ENCODE measurements at places on chromosomes 5 and 9.

GRCh38 chr9:116935149-116935897 is 248.2 kb downstream of the TRIM32 start:
- no peak for DNase-seq

DNA sequence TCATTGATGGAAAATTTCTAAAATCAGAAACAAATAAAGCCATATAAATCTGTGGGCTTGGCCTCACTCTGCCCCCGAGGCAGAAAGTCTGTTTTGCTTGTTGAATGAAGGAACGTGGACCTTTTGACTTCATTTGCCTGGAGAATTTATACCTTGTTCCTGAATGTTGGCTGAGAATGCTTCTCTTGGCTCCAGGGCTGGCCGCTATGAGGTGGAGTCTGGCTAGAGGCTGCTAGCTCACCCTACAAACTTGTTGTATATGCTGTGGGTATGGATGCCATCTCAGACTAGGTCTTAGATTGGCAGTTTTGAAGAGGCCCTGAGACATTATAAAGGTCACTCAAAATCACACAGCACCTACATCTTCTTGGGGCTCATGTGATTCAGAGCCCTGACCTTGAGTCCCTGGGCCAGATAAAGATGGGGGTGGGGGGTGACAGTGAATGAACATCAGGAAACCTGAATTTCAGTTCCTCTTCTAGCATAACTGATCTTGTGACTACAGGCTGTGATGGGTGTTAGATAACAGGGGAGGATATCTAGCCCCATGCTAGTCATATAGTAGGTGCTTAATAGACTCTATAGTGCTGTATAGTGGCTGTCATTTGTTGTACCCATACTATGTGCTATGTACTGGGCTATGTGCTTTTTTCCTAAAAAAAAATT is 2.8 kb downstream of the GM2A start:
- DNase-seq: no peak

DNA sequence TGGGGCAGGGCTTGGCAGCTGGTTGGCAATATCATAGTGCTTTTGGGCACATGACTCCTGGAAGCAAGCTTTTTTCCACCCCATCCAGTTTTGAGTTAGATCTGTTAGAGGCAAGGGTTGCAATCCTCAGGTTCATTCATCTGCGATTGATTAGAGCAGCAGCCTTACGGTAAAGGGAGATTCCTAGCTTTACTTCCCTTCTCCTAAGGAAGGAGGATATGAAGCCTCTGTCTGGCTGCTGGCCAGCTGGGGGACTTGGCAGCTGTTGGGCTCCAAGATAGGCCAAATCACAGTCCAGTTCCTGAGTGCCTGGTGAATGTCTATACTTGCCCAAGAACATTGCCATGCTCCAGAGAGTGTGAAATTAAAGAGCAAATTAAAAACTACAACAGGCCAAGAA is 113.4 kb upstream of the CCNH start:
- DNase-seq: no peak

DNA sequence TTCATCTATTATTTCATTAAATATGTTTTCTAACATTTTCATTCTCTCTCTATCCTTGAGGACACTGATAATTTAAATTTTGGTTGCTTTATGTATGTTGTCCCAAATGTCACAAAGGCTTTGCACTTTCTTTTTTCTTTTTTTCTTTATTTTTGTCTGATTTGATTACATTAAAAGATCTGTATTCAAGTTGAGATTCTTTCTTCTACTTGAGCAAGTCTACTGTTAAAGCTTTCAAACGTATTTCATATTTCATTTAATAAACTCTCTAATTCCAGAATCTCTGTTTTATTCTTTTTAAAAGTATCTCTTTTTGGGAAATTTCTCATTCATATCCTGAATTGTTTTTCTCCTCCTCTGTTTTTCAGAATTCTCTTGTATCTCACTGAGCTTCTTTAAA is 106.5 kb downstream of the GNA14 start:
- DNase-seq: no peak

- no peak for DNase-seq
Observed at GRCh38 chr9:87494970-87495471, 2.6 kb upstream of the DAPK1 start.

DNA sequence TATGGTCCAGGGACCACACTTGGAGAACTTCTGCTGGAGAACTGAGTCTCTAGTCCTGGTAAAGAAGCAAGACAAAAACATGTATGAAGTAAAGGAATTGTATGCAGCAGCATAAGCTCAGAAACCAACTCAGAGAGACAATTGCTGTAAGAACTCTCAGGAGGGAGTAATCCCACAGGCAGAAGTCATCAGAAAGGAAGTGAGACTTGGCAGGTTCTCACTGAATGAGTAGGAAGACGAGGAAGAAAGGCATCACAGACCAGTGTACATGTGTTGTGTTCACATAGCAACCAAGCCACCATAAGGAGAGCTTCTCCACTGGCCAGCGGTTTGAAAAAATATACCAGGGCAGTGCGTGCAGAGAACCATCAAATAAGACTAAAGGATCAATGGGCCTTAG is 57.9 kb upstream of the FST start:
- DNase-seq: no peak

DNA sequence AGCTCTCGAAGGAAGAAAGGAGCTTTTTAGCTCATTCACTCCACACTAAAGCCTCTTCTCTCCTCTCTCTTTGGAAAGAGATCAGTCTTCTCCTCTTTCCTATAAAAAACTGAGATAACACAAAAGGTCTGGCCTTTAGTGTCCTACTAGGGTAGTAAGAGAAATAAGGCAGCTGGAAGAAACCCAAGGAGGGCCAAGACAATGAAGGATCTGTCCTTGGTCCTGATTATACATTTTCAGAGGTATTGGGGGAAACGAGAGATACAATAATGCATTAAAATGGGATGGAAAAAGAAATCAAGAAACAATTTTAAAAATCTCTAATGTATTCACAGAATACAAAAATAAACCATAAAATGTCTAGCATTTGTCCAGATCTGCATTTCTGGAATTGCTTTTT is 184.0 kb downstream of the SLF1 start:
- no peak for DNase-seq

DNA sequence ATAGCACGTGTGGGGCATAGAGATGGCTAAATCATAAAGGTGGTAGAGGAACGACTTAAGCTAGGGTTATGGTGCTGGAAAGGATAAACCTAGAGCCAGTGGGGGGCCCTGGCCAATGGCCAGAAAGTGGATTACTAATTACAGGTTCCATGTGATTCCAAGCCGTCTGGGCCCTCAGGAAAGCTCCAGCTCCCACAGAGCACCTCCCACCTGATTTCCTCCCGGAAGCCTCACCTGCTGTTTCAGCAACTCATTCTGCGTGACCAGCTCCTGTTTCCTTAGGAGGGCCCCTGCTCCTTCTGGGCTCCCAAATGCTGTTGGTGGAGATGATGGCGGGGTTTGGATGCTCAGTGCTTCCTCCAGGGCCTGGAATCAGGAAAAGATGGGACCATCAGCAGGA is 16.2 kb downstream of the GPX3 start:
- no peak for DNase-seq

- no peak for DNase-seq
Observed at GRCh38 chr9:76027861-76028260, 137.4 kb downstream of the PCSK5 start.

- no peak for DNase-seq
Observed at GRCh38 chr5:106314221-106314824, 1356.4 kb downstream of the EFNA5 start.

DNA sequence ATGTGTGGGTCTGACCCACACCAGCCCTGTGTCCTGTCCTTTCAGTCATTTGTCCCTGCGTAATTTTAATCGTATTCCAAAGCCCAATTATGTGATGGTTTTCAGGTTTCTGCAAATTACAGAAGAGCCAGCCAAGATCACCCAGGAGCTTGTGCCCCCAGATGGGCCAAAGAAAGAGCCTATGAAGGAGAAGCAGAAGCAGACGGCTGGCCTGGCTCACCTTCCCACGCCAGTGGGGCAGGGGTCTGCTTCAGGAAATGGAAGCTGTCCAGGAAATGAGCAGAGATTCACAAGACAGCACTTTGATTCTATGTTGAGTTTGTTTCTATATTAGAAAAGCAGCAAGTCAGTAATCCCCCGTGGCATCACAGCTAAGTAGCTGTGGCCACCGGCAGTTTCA is 11.7 kb downstream of the S1PR3 start:
- no peak for DNase-seq

GRCh38 chr5:42952578-42952974 is 87.5 kb downstream of the ANXA2R start:
- no peak for DNase-seq

DNA sequence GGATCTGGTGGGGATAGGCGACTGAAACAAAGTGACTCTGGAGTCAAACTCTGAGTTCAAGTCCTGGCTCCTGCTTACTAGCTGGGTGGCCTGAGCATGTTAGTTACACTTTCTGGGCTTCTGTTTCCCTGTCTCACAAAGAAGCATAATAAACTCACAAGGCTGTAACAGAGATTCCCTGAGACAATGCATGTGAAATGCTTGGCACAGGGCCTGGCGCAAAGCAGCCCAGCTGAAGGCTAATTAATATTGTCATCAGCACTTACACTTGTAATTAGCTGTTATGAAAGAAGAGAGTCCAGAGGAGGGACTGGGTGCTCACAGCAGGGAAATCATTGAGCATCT is 64.1 kb upstream of the SPOCK1 start:
- DNase-seq: no peak

- DNase-seq: no peak
Observed at GRCh38 chr9:18396102-18396728, 77.7 kb upstream of the ADAMTSL1 start.

- no peak for DNase-seq
Observed at GRCh38 chr5:171317230-171317629, 8.2 kb downstream of the TLX3 start.

DNA sequence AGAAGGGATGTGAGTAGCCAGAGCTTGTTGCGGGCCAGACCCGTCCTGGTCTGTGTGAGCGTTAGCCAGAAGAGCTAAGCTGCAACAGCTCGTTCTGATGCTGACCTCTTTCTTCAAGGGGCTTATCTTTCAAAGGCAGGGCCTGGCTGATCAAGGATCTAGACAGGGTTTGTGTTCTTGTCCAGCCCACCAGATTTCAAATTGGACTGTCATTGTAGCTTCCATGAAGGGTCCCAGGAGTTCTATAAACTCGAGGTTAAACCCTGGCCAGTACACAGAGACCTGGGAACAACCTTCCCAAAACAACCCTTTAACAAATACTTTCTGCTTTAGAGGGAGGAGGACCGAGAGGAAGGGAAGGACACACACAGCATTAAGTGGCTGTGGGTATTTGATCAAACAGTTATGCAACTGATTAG is 153.0 kb upstream of the TUT7 start:
- DNase-seq: no peak

DNA sequence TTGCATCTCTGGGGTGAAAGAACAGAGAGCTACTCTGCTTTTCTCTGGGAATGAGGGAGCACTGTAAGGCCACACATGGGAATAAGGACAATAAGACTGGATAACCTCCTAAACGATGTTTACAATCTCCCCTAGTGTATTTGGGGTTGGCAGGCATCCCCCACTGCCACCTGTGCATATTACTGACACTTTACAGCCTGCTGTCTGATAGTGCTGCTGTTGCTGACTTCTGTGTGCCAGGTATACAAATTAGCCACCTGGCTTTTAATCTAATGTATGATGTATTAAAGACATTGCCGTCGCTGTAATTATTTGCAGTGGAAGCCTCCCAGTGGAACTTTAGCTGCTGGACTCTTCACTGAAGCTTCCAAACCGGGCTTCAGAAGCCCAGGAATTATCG is 4.4 kb upstream of the SHISAL2B start:
- DNase-seq: no peak

GRCh38 chr9:13552606-13553215 is 273.2 kb upstream of the MPDZ start:
- no peak for DNase-seq

DNA sequence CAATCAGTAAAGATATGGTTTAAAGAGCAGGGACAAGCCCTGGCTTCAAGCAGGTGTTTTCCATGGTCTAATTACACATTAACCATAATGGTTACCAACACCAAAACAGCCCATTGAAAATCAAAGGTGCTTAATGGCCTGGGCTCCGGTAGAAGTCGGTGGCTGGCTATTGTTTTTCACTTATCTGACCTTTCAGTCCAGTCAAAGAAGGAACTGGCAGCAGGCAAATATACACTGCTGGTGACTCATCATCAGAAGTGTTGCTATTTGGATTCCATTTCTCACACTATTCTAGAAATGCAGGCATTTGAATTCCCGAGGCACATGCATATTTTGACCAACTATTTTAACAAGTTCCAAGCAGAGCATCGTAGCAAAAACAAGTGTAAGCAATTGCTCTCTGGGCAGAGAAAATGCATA is 26.3 kb upstream of the GABRP start:
- DNase-seq: no peak

- no peak for DNase-seq
Observed at GRCh38 chr9:607417-607816, 234.1 kb upstream of the DMRT1 start.

- no peak for DNase-seq
Observed at GRCh38 chr5:128212191-128212806, 128.7 kb downstream of the SLC12A2 start.

DNA sequence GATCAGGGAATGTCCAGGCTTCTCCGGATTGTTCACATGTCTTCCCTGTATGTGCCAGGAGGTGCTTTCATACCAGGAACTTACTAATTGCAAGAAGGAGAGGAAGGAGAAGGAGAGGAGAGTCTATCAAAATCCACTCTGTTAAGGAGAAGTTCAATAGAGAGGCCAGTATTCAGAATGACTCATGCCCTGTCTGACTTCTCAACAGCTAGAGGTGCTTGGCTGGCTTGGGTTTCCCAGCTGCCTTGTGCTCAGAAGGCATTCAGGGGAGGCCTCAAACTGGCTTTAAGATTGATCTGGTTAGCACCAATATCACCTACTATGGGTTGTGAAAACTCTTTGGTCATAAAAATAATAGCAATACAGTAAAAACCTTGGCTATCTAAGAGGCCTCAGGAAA is 167.9 kb upstream of the GLRA1 start:
- DNase-seq: no peak

GRCh38 chr9:5025416-5025815 is 40.3 kb downstream of the JAK2 start:
- DNase-seq: no peak

GRCh38 chr5:140108093-140109017 is 5.6 kb upstream of the PURA start:
- DNase-seq: no peak

GRCh38 chr5:143201589-143201988 is 201.9 kb downstream of the NR3C1 start:
- DNase-seq: no peak

GRCh38 chr5:110932755-110933488 is 138.6 kb upstream of the TSLP start:
- DNase-seq: no peak

GRCh38 chr5:44336708-44337107 is 52.5 kb downstream of the FGF10 start:
- no peak for DNase-seq

All from stimulated activated CD8-positive, alpha-beta memory T cell treated with anti-CD3 and anti-CD28 coated beads, Interleukin-2, amount 100 ng/mL, for 1 hour (primary cell).